ENCODE measurements at places on chromosomes 6 and 20.

DNA sequence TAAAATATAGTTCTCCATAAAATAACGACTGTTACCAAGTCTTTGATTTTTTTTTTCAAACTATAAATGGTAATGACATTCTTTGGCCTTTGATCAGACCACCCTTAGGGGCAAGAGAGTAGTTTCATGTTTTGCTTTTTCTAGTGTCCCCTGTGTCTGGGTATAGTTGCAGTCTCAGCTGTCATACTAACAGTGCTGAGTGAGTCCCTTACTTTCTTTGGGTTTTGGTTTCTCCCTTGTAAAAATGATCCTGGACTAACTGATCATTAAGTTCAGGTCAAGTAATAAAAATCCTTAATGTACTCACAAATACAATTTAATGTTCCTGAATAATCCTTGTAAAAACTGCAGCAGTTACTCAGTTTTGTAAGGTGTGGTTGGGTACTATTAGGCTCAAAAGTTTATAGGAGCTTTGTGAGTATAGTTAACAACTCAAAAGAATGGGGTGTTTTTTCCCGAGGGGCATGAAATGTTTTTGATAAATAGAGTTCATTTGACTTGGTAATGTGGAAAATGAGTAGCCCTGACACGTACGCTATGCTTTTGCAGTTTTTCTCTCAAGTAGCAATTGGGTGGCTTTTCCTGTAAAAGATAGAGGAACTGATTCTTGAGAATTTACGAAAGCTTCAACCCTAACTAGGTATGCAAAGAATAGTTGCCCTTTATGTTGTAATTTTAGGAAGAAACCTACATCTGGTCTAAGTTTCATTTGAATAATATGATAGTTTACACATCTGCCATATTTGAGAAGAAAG, 6.2 kb downstream of the PTPN1 start:
- DNase-seq, result no peak

DNA sequence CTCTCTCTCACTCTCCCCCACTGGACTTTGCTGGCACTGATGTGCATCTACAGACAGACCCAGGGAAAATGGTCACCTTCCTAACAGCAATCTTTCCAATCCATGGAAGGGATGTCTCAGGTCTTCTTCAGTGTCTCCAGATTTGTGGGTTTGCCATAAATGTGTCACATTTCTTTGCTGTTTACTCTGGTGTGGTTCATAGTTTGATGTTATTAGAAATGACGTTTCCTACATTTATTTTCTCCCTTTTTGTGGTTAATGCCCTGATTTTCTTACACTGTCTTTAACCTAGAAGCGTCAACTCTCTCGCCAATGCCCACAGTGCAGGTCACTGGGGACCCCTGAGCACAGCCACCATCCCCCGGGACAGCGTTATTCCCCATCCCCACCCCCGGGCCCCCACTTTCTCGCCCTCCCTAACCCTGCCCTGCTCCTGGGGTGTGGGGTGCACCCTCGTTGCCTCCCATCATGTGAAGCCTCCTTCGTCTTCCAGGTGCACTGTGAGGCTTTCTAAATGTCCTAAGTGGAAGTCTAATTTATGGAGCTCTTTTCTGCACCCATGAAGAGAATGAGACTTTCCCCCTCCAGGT, 86.5 kb downstream of the YTHDF1 start:
- DNase-seq, result no peak

DNA sequence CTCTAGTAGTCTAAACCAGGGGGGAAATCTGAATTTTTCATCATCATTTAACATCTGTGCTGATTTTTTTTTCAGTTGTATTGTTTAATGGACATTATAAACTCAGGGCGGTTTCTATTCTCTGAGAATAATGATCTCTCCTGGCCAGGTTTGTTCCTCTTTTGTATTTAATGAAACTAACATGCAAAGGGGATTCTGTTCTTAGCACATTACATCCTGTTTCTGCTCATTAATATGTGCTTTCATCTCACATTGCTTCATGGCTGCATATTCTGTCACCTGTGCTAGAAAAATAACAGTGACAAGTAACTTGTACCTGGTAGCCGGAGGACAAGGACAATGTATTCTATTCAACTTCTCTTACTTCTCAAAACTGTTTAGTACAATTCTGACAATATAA, 806 bp downstream of the HLA-DOB start:
- no peak for DNase-seq

GRCh38 chr6:135291288-135292076, 110.4 kb downstream of the MYB start:
- no peak for DNase-seq

GRCh38 chr6:161568885-161569456, 295.1 kb upstream of the AGPAT4 start:
- no peak for DNase-seq

DNA sequence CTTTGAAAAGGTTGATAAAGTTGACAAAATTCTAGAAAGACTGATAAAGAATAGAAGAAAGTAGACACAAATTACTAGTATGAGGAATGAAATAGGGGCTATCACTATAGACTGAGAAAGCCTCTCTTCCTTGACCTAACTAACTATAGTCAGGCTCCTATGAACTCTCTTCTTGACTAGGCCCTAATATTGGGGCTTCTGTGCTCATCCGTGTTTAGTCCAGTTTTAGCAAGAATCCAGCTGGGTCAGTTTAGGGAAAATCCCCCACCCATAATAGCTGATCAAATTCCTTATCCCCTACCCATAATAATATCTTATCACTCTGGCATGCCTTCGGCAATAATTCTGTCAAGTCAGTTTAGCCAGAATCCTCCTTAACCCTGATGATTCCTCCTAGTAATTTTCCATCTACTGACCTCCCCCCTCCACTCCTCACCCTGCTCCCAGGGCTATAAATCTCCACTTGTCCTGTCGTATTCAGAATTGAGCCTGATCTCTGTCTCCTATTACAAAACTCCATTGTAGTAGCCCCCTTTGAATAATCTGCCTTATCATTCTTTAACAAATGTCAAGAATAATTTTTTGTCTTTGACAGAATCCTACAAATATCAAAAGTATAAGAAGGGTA, 138.1 kb downstream of the TFAP2A start:
- no peak for DNase-seq

DNA sequence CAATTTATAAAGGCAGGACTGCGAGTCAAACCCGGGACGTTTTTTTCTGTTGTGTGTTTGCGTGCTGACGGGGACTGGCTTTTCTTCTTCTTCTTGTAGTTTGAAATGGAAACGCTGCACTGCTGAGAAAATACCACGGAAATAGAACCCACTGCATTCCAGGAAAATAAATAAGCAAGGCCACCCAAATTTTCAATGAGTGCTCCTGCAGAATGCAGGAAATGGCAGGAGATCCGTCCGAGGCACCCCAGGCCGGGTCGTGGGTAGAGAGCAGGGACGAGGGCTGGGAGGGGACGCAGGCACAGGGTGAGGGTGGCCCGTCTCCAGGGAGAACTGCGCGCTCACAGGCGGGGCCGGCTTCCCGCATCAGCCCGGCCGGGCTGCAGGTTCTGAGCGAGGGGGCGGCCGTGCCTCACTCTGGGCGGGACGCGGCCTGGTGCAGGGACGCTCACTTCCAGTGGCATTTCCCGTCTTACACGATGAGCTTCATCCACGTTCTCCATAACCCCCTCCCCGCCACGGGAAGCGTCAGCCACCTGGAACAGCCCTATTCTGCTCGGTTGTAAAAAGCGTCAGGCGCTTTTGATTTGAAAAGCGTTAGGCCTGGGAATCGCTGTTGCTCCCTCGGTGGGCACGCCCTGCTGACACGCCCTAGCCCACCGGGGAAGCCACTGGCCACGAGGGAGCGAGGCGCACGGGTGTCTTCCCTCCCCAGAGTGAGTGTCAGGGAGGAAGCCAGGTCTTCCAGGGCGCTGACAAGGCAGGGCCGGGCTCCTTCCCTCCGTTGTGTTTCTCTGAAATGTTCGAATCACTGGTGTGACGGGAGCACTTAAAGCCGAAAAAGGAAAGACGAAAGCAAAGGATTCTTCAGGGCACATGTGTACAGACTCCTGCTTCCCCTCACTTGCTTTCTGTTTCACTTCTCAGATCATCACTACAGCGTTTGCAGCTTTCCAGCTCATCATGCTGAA, 17.9 kb upstream of the EXOC2 start:
- peak; percentile 86 for DNase-seq

DNA sequence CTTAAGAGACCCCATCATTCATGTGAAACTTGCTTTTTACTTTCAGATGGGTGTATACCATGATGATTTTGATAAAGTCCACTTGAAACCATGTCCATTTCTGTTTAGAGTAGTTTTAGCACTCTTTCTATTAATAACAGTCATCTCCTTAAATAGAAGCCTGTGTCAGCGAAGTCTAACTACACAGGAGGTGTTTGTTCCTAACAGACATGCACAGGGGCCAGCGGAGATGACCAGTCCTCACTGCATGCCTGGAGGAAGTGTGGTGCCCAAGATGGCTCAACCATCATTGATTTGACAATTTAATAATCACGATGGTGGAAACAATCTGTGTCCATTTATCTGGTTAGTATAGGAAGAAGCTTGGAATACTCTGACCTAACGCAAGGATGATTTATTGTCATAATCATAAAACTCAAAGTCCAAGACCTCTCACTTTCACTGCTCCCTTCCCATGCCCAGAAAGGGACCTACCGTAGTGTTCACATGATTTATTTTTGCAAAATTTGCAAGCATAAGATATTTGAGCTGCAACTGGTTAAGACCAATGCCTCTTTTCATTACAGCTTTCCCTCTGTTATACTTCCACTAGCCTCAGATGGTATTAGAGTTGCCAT, 31.0 kb upstream of the CLIC5 start:
- DNase-seq, result no peak

DNA sequence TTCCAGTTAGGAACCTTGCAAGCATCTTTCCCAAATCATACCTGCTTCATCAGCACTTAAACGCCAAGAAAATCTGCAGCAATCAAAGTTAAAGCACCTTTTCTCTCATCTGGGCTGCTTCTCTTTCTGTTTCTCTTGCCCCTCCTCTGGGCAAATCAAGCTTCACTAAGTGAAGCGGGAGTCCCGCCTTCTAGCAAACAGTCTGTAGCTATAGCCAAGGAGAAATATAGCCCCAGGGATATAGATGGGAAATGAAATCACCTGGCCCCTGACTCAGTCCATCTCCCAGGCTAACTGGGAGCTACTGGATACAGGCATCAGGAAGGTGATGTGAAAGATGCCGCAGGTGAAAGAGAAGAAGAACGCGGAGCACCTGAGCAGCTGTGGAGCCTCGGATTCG, 481.9 kb downstream of the C6orf118 start:
- no peak for DNase-seq

- no peak for DNase-seq
Measured at GRCh38 chr6:17630511-17631073, 30.5 kb downstream of the FAM8A1 start.

GRCh38 chr6:108836061-108836460, 12.2 kb upstream of the ARMC2 start:
- DNase-seq, result no peak

- no peak for DNase-seq
Measured at GRCh38 chr6:56733211-56733697, 90.6 kb upstream of the DST start.

DNA sequence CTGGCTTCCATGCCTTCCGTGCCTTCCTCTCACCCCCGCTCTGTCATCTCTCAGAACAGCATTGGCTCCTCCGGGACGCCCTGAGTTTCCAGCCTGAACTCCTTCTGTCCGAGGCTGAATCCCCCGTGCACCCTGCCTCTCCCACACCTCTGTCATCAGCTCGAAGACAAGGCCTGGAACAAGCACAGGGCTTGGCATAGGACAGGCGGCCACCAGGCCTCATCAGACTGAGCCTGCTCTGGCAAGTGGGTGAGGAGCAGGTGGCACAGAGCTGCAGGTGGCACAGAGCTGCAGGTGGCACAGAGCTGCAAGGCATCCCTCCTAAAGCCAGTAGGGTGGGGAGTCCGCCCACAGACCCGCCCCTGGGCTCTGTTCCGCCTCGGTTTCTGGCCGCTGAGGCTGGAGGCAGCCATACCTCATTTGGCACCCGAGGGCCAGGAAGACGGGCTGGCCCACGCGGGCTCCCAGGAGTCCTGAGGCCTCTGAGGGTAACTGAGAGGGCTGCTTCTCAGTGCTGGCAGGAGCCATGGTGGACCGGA, 60.2 kb downstream of the EZR start:
- DNase-seq, result no peak

GRCh38 chr6:153087436-153087835, 43.6 kb downstream of the RGS17 start:
- DNase-seq, result no peak

GRCh38 chr20:38805958-38806854, 709 bp downstream of the PPP1R16B start:
- DNase-seq, result peak; percentile 84

DNA sequence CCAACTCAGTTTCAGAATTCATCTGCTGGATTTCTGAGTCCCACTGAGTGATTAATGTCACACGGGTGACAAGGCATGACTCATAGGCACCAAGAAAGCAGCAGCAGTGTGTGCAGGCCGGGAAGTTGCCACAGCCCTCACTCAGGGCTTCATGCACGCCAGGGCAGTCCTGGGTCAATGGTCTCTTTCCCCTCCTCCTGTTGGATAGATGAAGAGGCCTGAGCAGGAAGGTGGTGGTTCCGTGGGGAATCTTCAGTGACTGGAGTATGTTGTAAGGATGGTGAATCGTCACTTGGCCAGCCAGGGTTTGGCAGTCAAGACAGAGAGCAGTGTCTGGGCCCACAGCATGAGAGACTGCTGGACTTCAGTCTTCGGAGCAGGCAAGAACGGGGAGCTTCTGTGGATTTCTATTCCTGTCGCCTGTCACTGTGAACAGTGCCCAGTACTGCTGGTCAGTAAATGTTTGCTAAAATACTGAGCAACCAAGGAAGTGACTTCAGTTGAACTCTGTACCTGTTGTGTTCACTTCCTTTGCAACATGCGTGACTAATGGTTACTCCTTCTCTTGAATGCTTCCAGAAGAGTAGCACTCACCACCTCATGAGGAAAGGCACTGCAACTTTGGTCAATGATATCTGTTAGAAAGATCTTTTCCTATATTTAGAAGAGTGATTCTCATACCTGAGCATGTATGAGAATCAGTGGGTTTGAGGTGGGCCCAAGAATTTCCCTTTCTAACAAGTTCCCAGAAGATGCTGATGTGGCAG, 62.0 kb upstream of the CD93 start:
- DNase-seq, result peak; percentile 42

DNA sequence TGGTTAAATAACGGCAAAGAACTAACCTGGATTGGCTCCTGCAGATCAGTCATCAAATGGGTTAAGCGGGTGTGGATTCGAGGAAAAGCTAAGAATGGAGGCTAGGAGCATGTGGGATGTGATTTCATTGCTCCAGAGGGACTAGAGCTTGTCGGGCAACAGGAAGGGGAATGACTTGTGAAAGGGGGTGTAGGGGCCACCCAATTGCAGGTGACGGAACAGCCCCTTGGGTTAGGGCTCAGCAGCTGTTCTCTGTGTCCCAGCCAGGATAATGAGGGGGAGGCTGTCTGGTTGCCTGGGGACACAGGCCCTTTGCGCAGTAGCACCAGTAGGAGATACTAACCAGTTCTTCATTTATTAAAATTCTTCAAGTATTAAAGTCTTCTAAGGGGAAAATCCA, 25.0 kb upstream of the MRPS18A start:
- no peak for DNase-seq

- no peak for DNase-seq
Measured at GRCh38 chr6:127969701-127970100, 68.8 kb upstream of the THEMIS start.

DNA sequence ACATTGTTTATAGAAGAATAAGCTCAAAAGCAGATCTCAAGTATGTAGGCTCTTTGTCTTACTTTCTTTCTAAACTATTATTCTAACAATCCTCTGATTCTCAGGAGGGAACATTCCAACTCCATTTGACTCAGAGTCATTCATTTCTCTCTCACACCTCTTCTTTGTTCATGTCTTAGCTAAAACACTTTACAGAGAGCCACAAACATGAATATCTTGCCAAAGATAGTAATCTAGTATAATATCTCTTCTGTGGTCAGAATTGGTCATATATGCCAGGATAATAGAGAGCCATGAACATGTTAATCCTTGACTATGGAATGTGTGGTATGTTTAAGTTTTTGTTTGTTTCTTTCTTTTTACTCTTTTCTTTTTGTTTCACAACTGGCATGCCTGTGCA, 456.0 kb upstream of the PTCHD4 start:
- no peak for DNase-seq

Measured in activated CD8-positive, alpha-beta memory T cell treated with anti-CD3 and anti-CD28 coated beads for 24 hours (primary cell).